ENCODE measurements at places on chromosomes 5 and 9. TPM values are rescaled to one million over a fixed set of nuclear protein-coding genes. Genes with fewer than 3 reads are reported as not detected.
A peak's percentile ranks its signal among the peaks of the same experiment; 100 is the strongest.

DNA sequence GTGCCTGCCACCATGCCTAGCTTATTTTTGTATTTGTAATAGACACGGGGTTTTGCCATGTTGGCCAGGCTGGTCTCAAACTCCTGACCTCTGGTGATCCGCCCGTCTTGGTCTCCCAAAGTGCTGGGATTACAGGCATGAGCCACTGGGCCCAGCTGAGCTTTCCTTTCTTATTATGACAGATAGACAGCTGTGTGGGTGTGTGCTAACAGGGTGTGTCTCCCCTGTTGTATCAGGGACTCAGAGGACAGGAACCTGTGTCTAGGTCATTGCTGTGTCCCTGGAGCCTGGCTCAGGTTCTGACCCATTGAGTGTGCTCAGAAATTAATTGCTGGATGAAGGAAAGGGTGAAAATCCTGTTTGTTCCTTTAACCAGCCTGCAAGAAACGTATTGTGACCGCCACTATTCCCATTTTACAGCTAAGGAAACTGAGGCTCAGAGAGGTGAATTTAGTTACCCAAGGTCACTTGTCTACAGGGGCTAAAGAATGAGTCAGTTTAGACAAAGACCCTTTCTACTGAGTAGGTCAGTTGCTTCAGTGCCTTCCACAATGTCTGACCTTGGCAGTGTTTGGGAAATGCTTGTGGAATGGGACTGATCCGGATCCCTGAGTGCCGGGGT is 16.8 kb downstream of the NCS1 start:
- H3K4me3 ChIP-seq: no peak overlapping the region
- H3K36me3 ChIP-seq: no peaks in the 10 kb centered on the region
- no peak overlapping the region for H3K27ac ChIP-seq

GRCh38 chr9:93296889-93297480 is 113.0 kb downstream of the WNK2 start:
- no peak overlapping the region for H3K27ac ChIP-seq
- H3K36me3 ChIP-seq: no peaks in the 10 kb centered on the region
- H3K4me3 ChIP-seq: no peak overlapping the region
- peak; percentile 27 for DNase-seq
- H3K27me3 ChIP-seq: no peaks in the 10 kb centered on the region

GRCh38 chr9:90943341-90943740 is 141.7 kb downstream of the SYK start:
- no peak overlapping the region for H3K27ac ChIP-seq
- H3K27me3 ChIP-seq: peaks cover 1% of the 10 kb centered on the region
- H3K4me3 ChIP-seq: no peak overlapping the region
- no peak for DNase-seq

GRCh38 chr5:103333376-103333775 is 74.8 kb downstream of the MACIR start:
- H3K4me3 ChIP-seq: no peak overlapping the region
- no peak for DNase-seq
- no peaks in the 10 kb centered on the region for H3K4me1 ChIP-seq
- no peak overlapping the region for H3K27ac ChIP-seq

Gene TUSC1
- 8.8 TPM for polyA plus RNA-seq

Measured in SK-N-SH (cell line).